Thoracic aorta (tissue), 2 donors: ENCODE measurements at places on chromosomes 12 and 14.
A peak's percentile ranks its signal among the peaks of the same experiment; 100 is the strongest.

DNA sequence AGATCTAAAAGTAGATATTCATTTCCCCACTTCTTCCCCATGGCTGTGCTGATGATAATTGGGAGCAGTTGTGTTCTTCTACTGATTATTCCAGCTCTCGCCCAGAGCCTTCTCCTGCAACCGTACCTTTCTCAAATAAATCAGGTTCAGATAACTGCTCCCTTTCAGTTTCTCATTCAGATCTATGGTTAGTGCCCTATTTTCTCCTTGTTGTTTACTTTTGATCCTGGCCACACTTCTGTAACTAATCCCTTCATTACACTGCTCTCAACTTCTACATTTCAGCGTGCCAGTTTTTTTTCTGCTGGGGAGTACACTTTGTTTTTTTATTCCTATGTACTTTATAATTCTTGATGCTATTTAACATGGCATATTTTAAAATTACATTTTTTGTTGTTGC is 2.8 kb upstream of the STRAP start:
- DNase-seq = no peak

DNA sequence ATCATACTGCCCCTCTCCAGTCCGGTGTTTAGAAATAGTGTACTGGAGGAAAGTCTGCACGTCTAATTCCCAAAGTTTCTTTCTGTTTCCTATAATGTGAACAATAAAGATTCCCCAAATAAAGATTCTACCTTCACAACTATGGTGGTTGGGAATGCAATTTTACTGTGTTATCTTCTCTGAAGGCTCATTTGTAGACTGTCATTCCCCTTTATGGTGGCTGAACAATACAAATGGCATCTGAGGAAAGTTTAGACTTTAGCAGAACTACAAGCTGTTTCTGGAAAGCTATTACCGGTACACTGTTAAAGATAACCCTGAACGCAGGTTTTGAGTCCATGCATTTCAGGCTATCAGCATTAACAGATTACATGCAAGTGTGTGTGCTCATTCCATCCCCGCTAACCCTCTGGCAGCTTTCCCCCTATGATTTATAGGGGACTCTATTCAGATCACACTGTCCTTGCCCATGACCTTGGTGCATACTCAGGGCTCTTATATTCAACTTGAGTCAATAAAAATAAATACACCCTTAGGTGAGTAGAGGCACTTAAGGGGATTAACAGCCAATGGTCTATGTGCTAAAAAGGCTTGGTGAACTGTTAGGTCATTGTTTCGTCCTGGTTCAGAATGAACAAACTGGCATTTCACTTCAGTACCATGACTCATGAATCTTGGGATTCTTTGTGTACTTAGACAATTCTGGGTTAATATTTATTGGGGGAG is 60.7 kb upstream of the PYGL start:
- no peak for DNase-seq

GRCh38 chr12:65492998-65493912 is 214.8 kb downstream of the MSRB3 start:
- no peak for DNase-seq

GRCh38 chr12:92503029-92503931 is 199.5 kb upstream of the PLEKHG7 start:
- DNase-seq = no peak

- DNase-seq = no peak
Measured at GRCh38 chr14:59308673-59309072, 120.2 kb downstream of the DAAM1 start.

DNA sequence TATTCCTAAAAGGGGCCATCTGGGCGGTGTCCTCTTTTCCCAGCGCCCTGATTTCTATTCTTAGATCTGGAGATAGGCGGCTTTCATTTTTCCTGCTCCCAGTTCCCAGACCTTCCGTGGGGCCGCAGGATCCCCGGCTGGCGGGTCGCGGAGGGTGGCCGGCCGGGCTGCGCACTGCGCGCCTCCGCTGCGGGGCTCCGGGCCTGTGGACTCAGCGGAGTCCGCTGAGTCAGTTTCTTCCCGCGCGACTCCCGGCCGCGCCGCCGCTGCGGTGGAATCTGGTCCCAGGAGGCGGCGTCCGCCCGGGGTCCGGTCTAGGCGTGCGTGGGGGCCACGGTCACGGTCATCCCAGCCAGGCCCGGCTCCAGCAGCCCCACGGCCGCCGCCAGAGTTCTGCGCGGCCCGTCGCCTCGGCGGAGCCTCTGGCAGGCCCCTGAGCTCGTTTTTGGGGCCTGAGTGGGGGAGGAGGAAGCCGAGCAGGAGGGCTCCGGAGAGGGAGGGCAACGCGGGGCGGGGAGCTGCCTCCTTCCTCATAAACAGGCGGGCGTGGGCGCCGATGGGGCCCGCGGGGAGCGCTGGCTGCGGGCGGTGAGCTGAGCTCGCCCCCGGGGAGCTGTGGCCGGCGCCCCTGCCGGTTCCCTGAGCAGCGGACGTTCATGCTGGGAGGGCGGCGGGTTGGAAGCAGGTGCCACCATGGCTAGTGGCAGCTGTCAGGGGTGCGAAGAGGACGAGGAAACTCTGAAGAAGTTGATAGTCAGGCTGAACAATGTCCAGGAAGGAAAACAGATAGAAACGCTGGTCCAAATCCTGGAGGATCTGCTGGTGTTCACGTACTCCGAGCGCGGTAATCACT is at the start of gene LRRK2:
Gene LRRK2 (plus strand): TSS at position 559 of the 853 bp plus-strand sequence. CDS start 135 bp downstream, at position 694.
- peak; percentile 45 for DNase-seq

DNA sequence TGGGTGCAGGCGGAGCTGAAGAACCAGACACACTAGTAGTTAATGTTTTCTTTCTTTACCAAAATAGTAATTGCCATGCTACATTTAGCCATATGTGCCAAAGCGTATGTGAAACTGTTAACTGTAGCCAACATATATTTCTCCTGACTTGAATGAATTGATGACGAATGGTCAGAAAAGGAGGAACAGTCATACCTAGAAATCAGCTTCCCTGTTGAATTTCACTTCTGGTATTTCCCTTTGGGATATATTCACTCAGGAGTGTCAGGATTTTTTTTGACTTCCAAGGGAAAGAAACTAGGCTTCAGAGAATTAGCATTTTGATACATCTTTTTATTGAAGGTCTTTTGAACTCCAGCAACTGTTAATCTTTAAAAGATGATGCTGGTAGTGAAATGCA is 87.0 kb downstream of the ERC1 start:
- DNase-seq = no peak

- DNase-seq = no peak
Measured at GRCh38 chr12:121428883-121429282, 29.0 kb downstream of the RNF34 start.
